Adrenal gland (tissue), 19 donors: ENCODE measurements at places on chromosomes 12 and 14.
A peak's percentile ranks its signal among the peaks of the same experiment; 100 is the strongest.

DNA sequence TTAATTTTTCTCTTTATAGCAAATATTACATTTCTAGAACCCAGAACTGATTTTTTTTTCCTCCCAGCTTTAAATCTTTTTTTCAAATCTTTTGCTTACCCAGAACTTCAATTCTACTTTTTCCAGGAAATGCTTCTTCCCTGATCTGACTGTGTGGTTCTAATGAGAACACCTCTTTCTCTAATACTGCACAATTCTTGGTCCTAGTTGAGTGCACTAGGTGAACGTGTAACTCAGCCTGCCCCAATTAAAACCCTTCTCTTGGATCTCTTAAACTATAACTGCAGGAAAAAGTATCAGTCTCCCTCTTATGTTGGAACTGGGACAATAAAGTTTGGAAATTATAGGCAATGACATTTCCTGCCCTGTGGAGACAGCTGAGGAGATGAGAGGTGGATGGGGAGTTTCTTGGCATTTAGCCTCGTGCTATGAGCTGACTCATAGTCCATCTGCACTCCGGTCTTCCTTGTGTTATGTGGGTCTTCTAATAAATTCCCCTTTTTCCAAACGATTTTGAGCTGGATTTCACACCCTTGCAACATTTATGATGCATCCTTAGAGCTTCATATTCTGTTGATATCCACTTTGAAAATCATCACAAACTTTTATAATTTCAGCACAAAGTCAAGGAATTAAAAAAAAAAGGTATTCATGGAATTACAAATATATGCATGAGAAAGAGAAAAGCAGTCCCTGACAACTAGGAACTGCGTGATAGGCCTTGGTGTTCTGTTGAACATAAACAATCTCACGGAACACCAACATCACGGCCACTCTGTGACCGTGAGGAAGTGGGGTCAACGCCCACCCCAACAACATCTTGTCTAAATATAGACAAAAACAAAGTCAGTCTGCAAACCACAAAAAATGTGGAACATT is 52.4 kb downstream of the BRMS1L start:
- peak; percentile 75 for DNase-seq

GRCh38 chr14:20400589-20400964 is 12.7 kb downstream of the TEP1 start:
- no peak for DNase-seq

DNA sequence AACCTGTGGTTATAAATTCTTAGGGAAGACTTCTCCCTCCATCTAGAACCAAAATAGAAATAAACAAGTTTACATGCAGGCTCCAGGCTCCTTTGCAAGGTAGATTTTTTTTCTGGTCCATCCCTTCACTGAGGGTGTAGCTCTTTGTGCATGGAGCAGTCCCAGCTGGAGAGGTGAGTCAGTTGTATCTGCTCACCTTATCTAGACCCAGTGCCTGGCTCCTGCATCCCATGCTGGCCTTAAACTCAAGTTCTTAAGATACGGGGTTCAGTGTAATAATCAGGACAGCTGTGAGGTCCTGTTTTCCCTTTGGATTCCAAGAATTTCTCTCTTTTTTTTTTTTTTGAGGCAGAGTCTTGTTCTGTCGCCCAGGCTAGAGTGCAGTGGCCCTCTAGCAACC is 14.8 kb downstream of the ATP6V0A2 start:
- no peak for DNase-seq

DNA sequence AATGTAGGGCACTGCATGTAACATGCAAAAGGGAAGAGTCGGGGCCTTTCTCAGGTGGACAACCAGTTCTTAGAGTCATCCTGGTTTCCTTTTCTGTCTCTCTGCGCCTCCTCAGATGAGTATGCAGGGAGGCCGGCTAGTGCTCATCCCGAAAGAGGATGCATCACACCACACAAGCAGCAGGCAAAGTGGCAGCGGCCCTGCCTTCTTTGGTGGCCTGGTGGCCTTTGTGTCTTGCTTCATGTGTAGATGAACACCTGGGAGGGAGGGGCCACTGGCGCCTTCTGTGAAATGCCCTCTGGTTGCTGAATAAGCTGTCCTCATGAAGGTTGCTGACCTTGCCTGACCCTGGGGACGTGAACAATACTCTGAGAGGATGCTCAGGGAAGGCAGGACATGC is 18.0 kb downstream of the SLC24A4 start:
- no peak for DNase-seq

DNA sequence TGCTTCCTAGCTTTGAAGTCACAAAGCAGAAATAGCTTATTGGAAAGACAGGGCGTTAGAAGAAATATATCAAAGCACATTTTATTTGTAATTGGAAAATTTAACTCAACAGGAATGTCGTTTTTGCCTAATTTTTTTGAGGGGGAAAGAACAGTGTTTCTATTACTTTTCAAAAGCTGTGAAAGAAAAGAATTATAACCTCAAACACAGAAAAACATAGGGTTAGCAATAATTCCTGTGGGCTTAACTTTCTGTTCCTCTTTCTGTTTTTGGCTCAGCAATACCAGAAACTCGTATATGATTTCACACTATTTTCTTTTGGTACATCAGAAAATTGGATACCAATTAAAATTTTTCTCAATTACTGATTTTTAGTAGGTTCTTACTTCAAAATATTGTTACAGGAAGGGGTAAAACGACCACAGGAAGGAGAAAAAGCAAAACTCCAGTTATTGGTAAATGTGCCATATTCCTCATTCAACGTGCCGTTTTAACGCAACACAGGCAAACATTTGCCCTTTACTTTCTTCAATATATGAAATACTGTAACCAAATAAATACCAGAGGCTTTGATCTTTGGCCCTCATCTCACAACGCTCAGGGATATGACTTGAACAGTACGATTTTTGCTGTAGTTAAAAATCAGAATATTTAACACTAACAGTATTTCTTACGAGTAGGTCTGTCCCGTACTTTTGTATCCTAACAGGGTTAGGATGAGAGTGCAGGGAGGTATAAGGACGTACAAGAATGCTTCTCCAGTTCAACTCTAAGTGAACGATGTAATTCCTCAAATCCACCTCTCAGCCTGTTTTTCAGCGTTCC is 1.3 kb upstream of the RNU6-7 start:
- no peak for DNase-seq

DNA sequence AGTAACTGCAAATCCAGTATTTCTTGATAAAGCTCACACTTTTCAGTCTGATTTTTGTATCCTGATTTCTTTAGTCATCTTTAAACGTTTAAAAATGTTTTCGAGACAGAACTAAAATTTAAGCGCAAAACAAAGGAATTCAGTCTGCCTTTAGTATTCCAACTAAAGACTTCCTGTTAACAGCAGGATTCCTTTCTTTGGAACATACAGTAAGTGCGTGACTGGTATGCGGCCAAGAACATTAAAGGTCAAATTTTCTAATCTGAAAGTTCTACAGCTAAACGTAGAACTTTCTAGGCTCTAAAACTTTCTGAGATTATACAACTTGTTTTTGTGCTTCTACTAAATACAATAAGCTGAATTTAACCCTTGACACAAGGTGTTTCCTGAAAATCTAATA is 9.9 kb downstream of the SAV1 start:
- no peak for DNase-seq

- DNase-seq: no peak
Observed at GRCh38 chr14:63460680-63461369, 82.4 kb downstream of the PPP2R5E start.

- DNase-seq: no peak
Observed at GRCh38 chr12:68883151-68883550, 49.8 kb downstream of the CPM start.

GRCh38 chr14:96173636-96174475 is 30.8 kb upstream of the BDKRB2 start:
- no peak for DNase-seq

DNA sequence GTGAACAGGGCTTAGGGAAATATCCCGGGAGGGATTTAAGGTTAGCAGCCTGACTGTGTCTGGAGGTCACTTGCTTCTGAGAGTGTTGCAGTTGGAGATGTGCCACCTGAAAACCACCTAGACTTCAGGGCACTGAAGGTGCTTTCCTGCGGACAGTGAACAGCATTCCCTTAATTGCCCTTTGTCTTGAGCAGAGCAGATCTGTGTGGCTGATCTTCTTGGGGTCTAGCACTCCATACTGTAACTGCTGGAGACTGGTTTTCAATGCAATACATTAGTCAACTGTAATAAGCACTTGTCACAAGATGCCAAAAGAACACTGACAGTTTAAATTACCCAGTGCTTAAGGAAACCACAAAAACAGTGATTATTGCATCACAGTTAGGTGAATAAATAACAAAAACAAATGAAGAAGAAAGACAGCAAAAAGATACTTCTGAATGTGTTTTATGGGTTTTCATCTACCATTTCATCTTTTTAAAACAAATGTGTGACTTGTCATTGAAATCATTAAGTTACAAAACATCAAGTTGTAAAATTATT is 111.8 kb downstream of the PRIMA1 start:
- DNase-seq: no peak

- no peak for DNase-seq
Observed at GRCh38 chr12:740921-741320, 11.5 kb upstream of the WNK1 start.

DNA sequence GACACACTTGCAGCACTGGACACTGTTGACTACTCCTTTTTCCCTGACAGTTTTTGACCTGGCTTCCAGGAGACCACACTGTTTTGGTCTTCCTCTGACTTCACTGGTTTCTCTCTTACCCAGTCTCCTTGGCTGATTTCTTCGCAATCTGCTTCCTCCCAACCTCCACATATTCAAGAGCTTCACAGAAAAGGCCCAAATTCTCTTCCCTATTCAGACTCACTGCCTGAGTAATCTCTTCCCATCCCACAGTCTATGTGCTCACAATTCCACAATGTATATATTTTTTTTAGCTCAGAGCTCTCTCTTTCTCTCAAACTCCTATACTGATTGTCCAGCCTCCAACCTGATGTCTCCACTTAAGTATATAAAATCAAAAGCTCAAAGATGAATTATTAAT is 115.4 kb downstream of the SINHCAF start:
- DNase-seq: no peak

- no peak for DNase-seq
Observed at GRCh38 chr12:31482816-31483215, 108.1 kb downstream of the DENND5B start.

- DNase-seq: peak; percentile 98
Observed at GRCh38 chr12:98644712-98645571, at the start of the genes APAF1 and IKBIP. Gene APAF1 (plus strand): TSS chr12:98645290. CDS start chr12:98648360, 3,070 bp downstream. Gene IKBIP (minus strand): TSS chr12:98644788. CDS start chr12:98644701, 87 bp downstream.

- DNase-seq: no peak
Observed at GRCh38 chr12:121133838-121134237, 1.2 kb downstream of the P2RX7 start.

GRCh38 chr14:95480109-95480886 is 36.2 kb downstream of the SYNE3 start:
- peak; percentile 70 for DNase-seq

DNA sequence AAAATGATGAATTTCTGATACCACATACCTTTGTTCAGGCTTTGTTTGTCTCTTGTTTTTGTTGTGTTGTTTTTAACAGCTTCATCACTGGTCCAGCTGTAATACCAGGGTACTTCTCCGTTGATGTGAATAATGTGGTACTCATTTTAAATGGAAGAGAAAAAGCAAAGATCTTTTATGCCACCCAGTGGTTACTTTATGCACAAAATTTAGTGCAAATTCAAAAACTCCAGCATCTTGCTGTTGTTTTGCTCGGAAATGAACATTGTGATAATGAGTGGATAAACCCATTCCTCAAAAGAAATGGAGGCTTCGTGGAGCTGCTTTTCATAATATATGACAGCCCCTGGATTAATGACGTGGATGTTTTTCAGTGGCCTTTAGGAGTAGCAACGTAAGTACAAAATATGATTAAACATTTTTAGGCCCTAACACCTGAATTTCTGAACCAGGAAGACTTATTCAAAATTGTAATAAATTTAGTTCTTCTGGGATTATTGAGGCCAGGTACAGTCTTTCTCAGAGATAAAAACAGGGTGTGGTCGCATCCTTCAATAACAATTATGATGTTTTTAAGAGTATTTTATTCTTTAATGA is 22.4 kb downstream of the RXYLT1 start:
- DNase-seq: no peak

DNA sequence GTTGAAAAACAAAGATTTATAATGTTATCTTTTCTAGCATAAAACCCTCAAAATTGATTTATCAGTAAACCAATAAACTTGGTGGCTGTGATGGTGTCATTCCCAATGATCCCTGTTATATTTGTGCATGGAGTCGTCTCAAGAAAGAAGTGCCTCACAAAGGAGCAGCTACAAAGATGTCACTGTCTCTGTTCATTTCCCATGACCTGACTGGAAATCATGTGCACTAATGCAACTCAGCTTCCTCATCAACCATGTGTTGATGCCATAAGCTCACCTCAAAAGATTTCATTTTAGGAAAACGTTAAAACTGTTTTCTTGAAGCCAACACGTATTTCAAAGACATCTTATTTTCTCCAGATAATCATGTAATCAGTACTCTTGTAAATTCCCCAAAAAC is 28.8 kb downstream of the CLEC1A start:
- DNase-seq: no peak

DNA sequence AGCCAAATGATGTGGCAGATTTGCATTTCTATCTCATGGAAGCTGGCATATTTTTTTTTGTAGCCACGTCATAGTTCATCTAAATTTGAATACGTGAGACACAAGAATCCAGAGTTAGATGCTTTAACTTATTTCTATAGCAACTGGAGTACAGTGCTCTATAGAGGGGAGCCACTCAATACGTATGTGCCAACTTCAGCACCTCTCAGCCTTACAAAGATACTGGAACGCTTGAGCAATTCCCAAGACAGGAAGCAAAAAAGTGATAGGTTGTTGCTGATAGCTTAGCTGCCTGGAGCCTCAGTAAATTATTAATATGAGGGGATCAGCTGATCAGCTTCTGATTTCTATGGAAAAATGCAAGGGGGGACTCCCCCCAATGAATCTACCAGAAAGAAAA is 24.1 kb upstream of the PELI2 start:
- no peak for DNase-seq

DNA sequence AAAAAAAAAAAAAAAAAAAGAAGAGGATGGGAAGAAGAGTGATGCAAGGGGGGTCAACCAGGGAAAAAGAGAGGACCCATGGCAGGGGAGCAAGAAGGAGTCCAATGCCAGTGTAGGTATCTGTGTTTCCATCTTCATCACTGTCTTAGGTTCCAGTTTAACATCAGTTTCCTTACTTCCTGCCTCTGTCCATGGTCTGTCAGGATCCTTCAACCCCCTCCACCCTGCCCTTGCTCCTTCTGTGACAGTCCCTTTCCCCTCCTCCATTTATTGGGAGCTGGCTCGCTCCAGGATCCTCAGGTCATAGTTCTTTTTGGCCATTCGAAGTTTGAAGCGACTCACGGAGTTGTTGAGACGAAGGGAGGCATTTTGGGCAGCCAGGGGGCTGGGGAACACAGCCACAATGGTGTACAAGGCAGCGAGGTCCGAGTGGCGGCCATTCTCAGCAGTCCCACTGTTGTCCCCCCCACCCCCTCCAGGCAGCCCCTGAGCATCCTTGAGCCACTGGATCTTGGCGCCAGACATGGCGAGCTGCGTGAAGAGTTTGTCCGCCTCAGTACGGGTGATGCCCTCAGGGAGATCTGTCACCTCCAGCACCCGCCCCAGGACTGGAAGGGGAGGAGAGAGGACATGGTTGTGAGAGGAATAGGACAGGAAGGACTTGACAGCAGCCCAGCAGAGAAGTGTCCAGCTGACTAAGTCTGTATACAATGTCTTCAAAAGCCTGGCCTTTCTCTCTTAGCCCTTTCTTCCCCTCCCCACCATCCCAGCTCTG is 3.7 kb upstream of the STAC3 start:
- DNase-seq: no peak
